ENCODE measurements at places on chromosomes 4 and X.

DNA sequence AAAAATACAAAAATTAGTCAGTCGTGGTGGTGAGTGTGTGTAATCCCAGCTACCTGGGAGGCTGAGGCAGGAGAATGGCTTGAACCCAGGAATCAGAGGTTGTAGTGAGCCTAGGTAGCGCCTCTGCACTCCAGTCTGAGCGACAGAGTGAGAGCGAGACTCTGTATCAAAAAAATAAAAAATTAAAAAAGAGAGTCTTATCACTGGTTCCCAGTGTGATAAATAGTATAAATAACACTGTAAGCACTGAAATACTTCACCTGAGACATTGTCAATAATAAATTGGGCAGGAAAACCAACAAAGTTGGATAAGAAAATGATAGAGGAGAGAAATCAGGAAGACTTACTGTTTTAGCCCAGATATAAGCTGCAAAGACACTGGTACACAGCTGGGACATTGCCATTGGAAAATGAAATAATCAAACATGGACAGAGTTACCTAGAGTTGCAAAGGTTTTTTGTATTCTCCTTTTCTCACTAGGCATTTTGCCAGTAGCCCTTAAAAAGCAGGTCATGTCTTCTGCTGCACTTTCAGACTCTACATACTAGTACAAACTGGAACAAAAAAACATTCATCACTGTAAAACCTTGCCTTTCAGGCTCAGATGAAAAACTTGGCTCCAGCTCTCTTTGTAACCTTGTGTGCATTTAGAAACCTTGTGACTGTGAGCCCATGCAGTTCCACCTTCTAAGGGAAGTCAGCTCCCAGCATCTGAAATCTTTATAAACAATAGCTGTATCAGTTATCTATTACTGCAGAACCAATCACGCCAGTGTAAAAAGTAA, 55.0 kb upstream of the PPP1R2C start:
- DNase-seq: no peak

GRCh38 chr4:148747721-148748268, 305.6 kb upstream of the NR3C2 start:
- no peak for DNase-seq

GRCh38 chr4:3524349-3524748, 7.9 kb downstream of the LRPAP1 start:
- DNase-seq: no peak

- no peak for DNase-seq
Observed at GRCh38 chr4:74751247-74751646, 43.1 kb downstream of the BTC start.

- DNase-seq: no peak
Observed at GRCh38 chr4:172648471-172648870, 520.1 kb upstream of the GALNT7 start.

All from HEK293T (cell line).